ENCODE measurements at places on chromosomes 6 and 20.

- no peaks in the 10 kb centered on the region for H3K4me1 ChIP-seq
- no peak overlapping the region for H3K4me3 ChIP-seq
- no peaks in the 10 kb centered on the region for H3K27me3 ChIP-seq
- no peak overlapping the region for H3K27ac ChIP-seq
Observed at GRCh38 chr6:150887978-150888563, 22.6 kb downstream of the MTHFD1L start.

GRCh38 chr6:26363882-26364701 is 906 bp upstream of the BTN3A2 start:
- H3K27me3 ChIP-seq = no peaks in the 10 kb centered on the region
- peak; percentile 32 for DNase-seq

DNA sequence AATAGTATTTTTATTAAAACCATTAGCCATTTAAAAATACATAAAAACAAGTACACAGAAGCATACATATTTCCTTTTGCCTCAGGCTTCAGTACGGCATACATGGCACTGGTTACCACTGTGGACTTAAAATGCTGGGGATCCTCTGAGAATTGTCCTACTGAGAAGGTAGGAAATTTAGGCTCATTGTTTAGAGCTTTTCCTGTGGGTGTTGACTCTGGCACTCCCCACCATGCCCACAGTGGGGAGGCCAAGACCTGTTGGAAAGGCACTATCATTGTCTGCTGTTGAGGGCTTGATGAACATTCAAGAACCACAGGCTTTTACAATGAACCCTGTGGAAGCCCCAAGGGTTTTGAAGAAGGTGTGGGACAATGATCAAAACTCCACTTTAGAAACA is 473.4 kb downstream of the BTBD3 start:
- no peak for DNase-seq
- H3K27ac ChIP-seq = no peak overlapping the region
- no peaks in the 10 kb centered on the region for H3K36me3 ChIP-seq
- H3K27me3 ChIP-seq = no peaks in the 10 kb centered on the region
- no peaks in the 10 kb centered on the region for H3K4me1 ChIP-seq

DNA sequence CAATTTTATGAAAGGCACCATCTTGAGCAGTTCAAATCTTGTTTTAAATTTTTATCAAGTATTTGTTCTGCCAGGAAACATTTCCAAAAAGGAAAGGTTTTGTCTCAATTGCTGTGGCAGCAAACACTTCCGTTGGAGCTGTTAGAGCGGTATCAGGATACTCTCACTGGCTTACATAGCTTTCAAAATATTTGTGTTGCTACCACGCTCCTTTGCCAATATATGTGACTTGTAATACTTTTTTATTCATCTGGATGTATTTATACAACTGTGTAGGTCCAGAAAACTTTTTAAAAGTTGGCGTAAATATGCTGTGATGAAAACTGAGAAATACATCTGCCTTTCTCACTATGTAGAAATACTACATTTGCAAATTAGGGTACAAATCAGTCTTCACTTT is 37.8 kb upstream of the NHSL1 start:
- H3K36me3 ChIP-seq = no peaks in the 10 kb centered on the region
- no peaks in the 10 kb centered on the region for H3K4me1 ChIP-seq
- no peak overlapping the region for H3K27ac ChIP-seq

DNA sequence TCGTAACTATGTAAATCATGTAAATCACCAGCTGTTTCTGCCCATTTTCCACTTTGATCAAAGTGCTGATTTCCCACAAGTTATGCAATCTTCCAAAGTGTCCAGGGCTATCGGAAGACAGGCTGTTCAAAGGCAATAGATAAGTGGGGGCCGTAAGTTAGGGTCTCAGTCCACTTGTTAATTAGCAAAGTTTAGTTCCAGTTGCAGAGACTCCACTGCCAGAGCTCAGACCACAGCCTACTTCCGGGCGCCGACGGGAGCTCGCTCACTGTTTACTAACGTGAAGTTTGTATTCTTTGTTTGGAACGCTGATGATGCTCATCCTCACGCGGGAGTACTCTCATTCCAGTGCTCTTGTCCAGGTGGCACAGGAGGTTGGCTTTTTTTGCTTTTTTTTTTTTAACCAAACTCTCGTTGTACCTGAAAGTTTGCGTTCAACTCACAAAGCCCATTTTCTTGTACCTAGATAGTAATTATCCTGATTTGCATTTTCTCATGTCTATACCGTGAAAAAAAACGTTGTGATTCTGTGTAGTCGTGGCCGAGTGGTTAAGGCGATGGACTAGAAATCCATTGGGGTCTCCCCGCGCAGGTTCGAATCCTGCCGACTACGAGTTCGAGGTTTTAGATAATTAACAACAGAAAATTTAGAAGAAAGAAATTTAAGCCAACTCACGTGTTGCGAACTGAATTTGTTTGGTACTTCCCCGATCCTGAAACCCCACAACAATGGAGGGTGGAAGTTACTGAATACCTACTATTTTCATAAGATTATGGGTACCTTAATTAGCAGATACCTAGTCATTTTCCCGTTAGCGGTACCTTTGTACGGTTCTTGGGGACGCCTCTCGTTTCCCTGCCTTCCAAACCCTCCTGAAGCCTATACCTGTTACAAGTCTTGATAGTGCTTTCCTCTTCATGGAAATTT is 29.9 kb upstream of the ZNF184 start:
- DNase-seq = peak; percentile 80
- H3K4me1 ChIP-seq = peaks cover 22% of the 10 kb centered on the region
- H3K36me3 ChIP-seq = no peaks in the 10 kb centered on the region
- H3K27ac ChIP-seq = peak overlapping the region; percentile 74
- H3K4me3 ChIP-seq = peak overlapping the region; percentile 76
- peaks cover 37% of the 10 kb centered on the region for H3K27me3 ChIP-seq

- H3K4me1 ChIP-seq = peaks cover 48% of the 10 kb centered on the region
- peaks cover 82% of the 10 kb centered on the region for H3K36me3 ChIP-seq
- no peaks in the 10 kb centered on the region for H3K27me3 ChIP-seq
- H3K27ac ChIP-seq = no peak overlapping the region
- no peak for DNase-seq
- no peak overlapping the region for H3K4me3 ChIP-seq
Observed at GRCh38 chr6:127844529-127844928, 56.3 kb downstream of the THEMIS start.

DNA sequence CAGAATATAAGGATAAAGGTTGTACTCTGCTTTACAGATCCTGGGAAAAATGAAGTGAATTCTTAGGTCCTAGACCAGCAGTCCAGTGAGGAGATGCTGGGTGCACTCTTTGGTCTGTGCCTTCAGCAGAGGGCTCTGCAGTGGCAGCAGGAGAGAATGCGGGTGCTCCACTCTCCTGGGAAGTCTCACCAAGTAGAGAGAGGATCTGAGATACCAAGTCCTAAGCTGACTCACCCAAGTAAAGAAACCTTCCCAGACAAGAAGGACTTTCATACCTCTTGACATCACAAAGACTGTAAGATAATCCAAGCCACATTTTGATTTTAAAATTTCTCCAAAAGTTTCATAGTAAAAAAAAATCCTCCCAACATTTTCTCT is 116.9 kb upstream of the EMILIN3 start:
- no peaks in the 10 kb centered on the region for H3K27me3 ChIP-seq
- H3K4me3 ChIP-seq = no peak overlapping the region
- no peak for DNase-seq

GRCh38 chr20:15297059-15297875 is 959.9 kb upstream of the FLRT3 start:
- no peaks in the 10 kb centered on the region for H3K4me1 ChIP-seq
- H3K36me3 ChIP-seq = no peaks in the 10 kb centered on the region
- no peak overlapping the region for H3K4me3 ChIP-seq
- no peak for DNase-seq
- H3K27me3 ChIP-seq = no peaks in the 10 kb centered on the region

- H3K27ac ChIP-seq = no peak overlapping the region
- H3K36me3 ChIP-seq = peaks cover 14% of the 10 kb centered on the region
- DNase-seq = no peak
- no peak overlapping the region for H3K4me3 ChIP-seq
- peaks cover 88% of the 10 kb centered on the region for H3K4me1 ChIP-seq
Observed at GRCh38 chr6:142848156-142848555, 96.8 kb downstream of the HIVEP2 start.

GRCh38 chr20:18496042-18496441 is 983 bp downstream of the RBBP9 start:
- H3K27ac ChIP-seq = no peak overlapping the region
- H3K27me3 ChIP-seq = no peaks in the 10 kb centered on the region
- DNase-seq = no peak

DNA sequence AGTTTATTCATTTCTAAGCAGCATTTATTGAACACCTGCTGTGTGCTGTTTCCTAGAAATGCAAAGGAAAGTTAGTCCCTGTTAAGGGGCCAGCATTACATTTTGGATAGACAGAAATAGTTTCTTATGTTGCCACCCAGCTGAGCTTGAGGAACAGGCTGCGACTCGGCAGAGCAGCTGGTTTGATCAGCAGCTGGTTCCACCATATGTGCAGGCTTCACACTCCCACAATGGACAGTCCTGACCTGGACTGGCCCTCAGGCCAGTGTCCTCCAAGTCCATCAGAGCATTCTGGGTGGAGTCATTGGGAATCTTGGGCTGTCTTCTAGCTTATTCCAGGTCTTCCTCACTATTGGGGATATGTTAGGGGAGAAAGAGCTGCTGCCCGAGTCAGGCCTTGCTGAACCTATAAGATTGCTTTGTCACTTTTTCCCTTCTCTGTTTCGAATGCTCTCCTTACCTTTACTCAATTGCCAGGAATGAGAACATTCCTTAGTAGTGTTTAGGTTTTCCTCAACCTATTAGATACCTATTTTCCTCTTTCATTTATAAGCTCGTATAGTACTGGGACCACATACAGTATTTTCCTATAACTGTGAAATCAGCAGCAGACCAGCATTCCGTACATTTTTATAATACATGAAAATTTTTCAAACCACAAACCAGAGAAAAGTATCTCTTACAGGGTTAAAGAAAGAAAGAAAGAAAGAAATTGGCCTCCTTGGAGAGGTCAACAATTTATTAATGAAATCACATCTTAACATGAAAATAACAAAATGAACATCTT is 203.0 kb downstream of the FARS2 start:
- no peak overlapping the region for H3K27ac ChIP-seq
- peaks cover 10% of the 10 kb centered on the region for H3K4me1 ChIP-seq
- DNase-seq = no peak
- H3K27me3 ChIP-seq = no peaks in the 10 kb centered on the region
- no peaks in the 10 kb centered on the region for H3K36me3 ChIP-seq

- H3K4me3 ChIP-seq = no peak overlapping the region
- H3K27ac ChIP-seq = no peak overlapping the region
- no peaks in the 10 kb centered on the region for H3K27me3 ChIP-seq
- peaks cover 20% of the 10 kb centered on the region for H3K4me1 ChIP-seq
- H3K36me3 ChIP-seq = peaks cover 3% of the 10 kb centered on the region
Observed at GRCh38 chr6:45610832-45611231, 233.1 kb upstream of the SUPT3H start.

- no peak overlapping the region for H3K4me3 ChIP-seq
- DNase-seq = no peak
- no peaks in the 10 kb centered on the region for H3K36me3 ChIP-seq
- H3K27ac ChIP-seq = no peak overlapping the region
- peaks cover 16% of the 10 kb centered on the region for H3K27me3 ChIP-seq
Observed at GRCh38 chr20:24116611-24117010, 128.0 kb upstream of the GGTLC1 start.
